Kidney tubule cell (primary cell): ENCODE measurements at places on chromosomes 4 and X.

DNA sequence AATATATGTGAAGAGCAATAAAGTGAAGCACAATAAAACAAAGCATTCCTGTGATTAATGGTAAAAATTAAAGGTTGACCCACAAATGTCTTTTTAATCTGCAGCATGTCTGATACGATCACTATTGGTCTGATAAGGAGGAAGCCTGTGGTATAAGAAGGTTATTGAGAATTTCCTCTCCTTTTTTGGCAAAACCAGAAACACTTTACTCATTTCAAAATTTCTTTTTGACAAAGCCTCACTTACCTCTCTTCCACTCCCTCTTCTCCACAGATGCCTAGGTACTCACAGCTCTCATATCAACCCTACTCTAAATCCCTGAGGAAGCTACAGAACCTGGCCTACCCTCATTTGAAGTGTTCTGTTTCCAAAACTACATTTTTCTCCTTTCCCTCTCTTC is 56.1 kb downstream of the TSPAN5 start:
- no peak for DNase-seq

DNA sequence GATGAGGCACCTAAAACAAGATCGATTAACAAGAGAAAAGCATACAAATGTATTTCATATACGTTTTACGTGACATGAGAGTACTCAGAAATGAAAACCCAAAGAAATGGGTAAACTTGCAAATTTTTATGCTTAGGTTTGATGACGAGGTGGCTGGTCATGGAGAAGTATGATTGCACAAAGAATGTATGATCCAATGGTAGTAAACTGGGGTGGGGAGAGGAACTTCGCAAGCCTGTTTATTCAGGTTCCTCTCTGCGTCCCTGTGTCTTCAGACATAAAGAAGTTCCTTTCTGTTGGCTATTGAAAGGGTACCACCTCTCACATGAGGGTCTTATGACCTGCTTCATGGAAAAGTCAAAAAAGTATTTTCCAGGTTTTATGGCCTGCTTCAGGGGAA is 309.2 kb downstream of the BCOR start:
- DNase-seq, result no peak

DNA sequence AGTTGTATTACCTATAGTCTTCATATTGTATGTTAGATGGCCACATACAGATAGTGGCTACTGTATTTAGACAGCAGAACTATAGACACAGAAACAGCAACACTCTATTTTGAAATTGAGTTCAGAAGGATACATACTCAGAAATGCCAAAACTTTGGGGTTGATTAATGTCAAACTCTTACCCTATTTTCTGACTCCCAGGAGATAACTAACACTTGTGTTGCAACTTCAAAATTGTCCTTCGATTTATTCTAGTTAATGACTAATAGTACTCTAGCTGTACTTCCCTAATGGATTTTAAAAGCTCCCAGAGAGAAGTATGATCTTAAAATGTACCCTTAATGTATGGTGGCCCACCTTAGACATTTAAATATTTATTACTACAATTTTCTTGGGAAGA is 229.9 kb upstream of the UGT8 start:
- DNase-seq, result no peak

DNA sequence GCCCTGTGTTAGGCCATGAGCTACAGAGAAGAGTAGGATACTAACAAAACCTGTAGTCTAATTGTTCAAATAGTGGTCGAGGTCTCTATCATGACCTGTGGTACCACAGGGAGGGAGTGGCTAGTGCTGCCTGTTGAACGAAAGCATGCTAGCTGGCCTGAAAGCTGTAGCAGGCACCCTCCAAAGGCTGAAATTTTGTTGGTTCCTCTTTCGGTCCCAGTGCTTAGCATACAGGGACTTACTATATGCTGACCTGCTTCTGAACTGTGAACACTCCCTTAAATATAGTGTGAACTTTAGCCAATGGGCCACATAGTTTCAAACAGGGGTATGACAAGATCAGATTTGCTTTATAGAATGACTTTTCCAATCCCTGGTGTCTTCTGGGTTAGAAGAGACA is 113.4 kb downstream of the PJA1 start:
- no peak for DNase-seq

GRCh38 chrX:107659768-107660167 is 31.5 kb downstream of the PRPS1 start:
- peak; percentile 56 for DNase-seq

DNA sequence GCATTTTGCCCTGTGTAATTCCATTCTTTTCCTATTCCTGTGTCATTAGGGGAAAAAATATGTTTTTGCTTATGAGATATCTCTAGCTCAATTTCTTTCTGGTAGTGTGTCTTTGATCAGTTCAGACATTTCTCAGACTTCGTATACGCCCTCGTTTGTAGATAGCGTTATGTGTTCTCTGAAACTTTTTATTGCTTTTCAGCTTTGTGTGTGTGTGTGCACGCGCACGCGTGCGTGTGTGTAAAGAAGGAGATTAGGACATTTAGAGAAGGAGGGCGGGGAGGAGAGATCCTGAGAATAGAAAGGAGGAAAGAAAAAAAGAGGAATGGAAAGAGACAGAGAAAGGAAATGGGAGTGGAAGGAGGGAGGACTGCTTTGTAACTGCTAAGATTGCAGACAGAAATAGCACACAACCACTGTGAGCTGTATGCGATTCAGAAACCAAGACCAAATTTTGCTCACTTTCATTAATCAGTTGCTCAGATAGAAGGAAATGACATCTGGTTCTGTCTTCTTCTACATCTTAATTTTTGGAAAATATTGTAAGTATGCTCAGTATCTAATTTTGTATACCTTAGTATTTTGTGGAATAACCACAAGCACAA is at the start of gene RXFP1:
RXFP1 (plus strand) TSS at position 399 of the 605 bp plus-strand sequence; CDS start at position 494, 95 bp downstream.
- DNase-seq, result no peak

GRCh38 chr4:145566768-145567167 is 52.4 kb upstream of the MMAA start:
- no peak for DNase-seq

DNA sequence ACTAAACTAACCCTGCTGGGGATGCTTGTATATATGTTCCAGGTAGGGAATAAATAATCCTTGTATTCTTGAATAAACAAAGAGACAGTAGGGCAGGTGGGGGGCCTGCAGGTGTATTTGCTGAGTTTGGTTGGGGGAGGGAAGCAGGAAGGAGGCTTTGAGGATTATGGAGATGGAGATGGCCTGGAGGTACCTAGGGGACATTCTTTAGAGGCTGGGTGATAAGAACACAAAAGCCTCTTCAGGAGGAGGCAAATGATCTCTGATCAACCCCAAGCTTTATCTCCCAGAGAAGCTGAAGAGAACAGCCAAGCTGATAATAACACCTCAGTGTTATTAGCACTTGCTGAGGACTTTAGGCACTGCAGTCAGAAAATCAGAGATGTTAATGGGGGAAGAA is 187.7 kb downstream of the MGST2 start:
- DNase-seq, result no peak

DNA sequence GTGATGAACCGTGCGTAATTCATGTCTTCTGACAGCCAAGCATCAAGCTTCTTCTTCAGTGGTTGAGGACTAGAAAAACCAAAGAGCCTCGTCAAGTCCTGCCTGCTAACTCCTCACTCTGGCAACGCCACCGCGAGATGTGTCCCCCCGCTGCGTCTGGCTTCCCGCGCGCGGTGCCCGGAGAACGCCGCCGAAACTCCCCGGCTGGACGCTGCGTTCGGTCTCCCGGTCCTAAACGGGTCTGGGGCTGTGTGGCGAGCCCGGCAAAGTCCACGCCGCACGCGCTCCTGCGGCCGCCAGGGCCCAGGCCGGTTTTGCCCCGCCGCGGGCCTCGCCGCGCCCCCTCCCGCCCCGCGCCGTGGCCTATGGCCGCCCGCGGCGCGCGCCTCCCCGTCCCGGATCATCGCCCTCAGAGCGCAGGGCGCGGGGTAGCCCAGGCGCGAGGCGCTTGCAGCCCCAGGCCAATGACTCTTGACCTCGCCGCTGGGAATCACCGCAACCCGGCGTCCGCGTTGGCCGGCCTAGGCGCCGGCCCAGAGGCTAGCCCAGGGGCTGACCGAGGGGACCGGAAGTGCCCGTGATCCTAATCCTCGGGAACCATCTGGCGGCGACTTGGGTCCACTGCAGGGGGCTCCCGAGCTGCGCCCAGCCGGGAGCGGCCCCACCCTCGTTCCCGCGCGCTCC is at the start of gene AADAT:
AADAT (minus strand) TSS at position 289 of the 684 bp plus-strand sequence; CDS start at position 23, 266 bp downstream.
- DNase-seq, result peak; percentile 84

- peak; percentile 71 for DNase-seq
These were observed 144.9 kb downstream of the C4orf33 start for GRCh38 chr4:129240816-129241215.

GRCh38 chrX:57918750-57919436 is 8.6 kb upstream of the ZXDA start:
- peak; percentile 39 for DNase-seq

- peak; percentile 12 for DNase-seq
These were observed 215.8 kb upstream of the SMIM31 start for GRCh38 chr4:164538097-164538496.

- peak; percentile 51 for DNase-seq
These were observed 22.9 kb upstream of the PUDP start for GRCh38 chrX:7170898-7171297.

- no peak for DNase-seq
These were observed 22.8 kb upstream of the ASMTL start for GRCh38 chrX:1475481-1475880.
